ENCODE measurements at places on chromosomes 7 and 10.

DNA sequence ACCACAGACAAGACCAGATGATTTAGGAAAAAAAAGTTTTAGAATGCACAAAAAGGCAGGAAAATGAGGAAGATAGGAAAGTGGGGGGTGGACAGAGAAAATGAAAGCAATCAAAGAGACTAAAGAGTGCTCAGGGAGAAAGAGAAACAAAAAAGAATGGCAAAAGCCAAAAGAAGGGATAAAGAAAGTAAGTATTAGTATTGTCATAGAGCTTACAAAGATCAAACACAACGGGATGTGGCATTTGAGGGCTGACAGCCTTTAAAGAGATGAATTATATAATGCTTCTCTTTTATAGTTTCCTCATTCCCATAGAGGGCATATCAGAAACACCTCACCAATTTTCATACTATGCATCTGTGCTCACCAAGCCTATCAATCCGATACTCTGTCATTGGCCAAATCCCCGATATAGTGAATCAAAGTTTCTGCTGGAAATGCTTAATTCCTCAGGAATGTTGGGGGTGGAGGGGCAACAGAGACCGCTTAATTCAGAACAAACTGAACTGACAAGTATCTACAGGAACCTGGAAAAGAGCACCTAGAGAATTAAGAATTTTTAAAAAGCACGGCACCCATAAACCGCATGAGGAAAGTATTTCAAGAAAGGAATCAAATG, 2.7 kb downstream of the COG5 start:
- no peak for DNase-seq

DNA sequence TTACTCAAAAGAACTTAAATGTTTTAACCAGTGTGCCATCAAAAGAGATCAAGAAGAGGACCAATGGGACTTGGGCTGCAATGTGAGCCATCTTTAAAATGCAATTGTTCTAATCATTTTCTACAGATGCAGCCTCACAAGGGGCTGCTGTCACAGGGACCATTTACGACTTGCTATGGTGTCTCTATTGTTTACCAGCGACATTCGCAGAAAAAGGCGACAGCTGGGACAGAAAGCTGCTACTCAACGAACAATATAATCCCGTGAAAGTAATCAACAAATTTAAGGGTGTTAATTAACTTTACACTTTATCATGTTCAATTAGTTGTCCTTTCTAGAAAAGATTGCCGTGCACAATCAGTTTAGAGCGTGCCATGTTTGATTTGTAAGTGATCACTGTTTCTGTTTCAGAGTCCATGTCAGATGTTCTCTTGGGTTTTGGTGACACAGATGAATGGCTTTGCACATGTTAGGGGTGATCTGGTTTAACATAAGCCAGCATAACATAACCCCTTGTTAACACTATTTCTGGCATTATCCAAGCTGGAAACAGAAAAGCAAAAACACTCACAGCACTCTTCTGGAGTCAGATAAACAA, 110.8 kb downstream of the HIBADH start:
- DNase-seq, result no peak

DNA sequence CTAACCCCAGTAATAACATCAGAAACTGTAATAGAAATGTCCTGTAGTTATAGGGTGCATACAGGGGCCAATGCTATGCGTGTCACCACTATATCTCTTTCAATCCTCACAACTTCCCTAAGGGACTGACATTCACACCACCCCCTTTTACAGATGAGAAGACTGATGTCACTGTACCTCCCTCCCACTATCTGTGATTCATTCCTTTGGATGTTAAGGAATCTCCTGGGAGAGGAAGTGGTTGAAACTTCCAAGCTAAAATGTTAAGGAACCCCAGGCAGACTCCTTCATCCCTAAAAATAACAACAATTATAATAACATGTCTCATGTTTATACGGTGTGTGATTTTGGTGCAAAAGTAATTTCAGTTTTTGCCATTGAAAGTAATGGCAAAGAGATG, 5.4 kb downstream of the COL13A1 start:
- no peak for DNase-seq

GRCh38 chr10:51860257-51860656, 160.9 kb upstream of the CSTF2T start:
- DNase-seq, result no peak

- no peak for DNase-seq
Observed at GRCh38 chr10:110918643-110919348, at the start of gene BBIP1. Gene BBIP1, minus strand, starts transcription at chr10:110919180. Its CDS starts 1,023 bp downstream, at chr10:110918157.

- no peak for DNase-seq
Observed at GRCh38 chr10:53664282-53665019, 891.9 kb upstream of the MBL2 start.

DNA sequence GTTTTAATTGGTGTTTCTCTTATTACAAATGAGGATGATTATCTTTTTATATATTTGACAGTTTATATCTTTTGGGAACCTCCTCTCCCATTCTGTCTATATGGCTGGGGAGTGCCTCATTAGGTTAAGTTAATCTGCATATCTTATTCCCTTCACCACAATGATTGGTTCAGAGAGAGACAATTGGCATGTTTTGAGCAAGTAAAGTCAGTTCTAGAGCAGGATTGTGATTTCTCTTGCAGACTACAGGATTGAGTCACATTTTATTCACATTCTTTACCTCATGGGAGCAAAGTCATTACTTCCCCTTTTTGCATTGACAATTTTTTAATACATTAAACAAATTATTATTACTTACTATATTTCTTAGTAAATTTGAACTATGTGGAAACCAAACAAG, 345.6 kb downstream of the MDFIC start:
- no peak for DNase-seq

- DNase-seq, result no peak
Observed at GRCh38 chr10:86798611-86799010, 42.2 kb downstream of the BMPR1A start.

DNA sequence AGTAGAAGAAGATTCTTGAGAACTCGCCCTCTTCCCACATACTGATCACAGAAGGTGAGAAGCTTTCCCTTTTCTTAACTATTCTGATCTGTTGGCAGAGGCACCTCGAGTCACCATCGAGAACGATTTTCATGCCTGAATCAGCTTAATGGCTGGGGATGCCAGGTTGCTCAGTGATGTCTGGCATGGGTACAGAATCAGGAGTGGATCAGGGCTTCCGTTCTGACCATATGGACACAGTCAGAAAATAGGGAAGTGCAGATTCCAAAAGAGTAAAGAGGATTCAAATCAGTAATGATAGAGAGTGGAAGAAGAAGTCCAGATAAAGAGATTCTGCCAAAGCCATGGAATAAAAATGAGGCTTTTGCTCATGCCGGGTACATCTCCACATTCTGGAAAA, 52.0 kb upstream of the GRB10 start:
- DNase-seq, result no peak

- no peak for DNase-seq
Observed at GRCh38 chr7:138911007-138911406, 70.2 kb downstream of the KIAA1549 start.

GRCh38 chr10:73732931-73733623, 11.1 kb upstream of the SEC24C start:
- DNase-seq, result no peak

DNA sequence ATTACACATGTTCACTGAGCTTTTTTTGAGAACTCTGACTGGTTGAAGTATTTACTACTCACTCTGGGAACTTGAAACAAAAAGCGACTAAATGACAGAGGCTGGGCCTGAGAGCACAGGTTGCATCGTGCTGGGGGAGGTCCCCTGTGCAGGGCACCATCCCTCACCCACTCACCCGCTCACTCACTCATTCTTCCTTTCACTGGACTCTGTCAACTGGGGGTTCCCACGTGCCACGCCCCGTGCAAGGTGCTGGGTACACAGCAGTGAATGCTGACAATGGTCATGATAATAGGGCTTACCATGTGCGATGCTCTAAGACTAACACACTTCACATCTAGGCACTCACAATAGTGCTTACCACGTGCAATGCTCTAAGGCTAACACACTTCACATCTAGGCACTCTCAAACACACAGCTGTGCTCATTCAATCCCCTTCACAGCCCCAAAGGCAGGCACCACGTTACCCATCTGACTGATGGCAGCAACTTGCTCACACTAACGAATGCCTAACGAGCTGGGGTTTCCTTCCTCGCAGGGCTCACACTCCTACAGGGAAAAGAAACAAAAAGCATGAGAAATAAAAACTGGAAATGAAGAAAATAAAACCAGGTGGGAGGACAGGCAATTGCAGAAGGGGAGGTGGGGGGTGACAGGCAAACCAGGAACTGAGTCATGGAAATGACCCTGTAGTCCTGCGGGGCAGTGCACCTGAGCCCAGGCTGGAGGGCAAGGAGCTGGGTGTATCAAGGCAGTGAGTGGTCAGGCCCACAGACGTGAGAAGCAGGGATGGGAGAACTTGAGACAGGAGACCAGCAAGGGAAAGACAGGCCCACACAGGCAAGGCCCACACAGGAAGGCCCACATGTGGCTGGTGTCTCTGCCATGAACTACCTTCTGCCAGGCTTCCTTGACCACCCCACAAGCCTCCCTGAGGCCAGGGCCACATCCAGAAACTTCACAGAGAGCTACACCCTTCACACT, 147.0 kb upstream of the FAM20C start:
- DNase-seq, result no peak

- no peak for DNase-seq
Observed at GRCh38 chr10:29623797-29624196, 11.0 kb downstream of the SVIL start.

All from activated CD8-positive, alpha-beta memory T cell treated with anti-CD3 and anti-CD28 coated beads for 4 hours (primary cell).